CD4-positive, alpha-beta T cell treated with Interleukin-12 subunit alpha and Interleukin-12 subunit beta, for 1 hour (primary cell): ENCODE measurements at places on chromosomes 12 and 14.

DNA sequence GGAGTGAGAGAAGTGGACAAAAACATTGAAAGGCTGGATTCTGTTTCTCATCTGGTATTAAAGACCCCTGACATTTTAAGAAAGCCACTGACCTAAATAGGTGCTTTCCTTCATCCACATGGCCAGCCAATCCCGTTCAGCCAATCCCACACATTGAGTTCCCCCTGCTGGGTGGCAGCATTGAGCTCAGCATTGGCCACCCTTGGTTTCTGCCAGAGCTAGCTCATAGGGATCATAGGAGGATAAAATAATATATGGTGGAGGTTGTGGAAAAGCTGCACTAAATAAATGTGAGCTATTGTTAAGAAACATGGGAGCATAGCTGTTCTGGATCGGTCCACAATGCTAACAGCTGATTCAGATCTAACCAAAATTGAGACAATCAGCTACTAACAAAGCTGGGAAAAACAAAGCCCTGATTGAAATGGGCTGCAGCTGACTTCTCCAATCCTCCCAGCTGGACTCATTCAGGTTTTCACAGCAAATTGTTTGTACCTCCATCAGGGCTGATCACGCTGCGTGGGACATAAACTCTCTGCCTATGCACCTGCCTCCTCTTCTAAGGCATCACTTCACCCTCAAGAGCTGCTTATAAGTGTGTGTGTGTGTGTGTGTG is 256.5 kb downstream of the EMP1 start:
- no peak for DNase-seq

DNA sequence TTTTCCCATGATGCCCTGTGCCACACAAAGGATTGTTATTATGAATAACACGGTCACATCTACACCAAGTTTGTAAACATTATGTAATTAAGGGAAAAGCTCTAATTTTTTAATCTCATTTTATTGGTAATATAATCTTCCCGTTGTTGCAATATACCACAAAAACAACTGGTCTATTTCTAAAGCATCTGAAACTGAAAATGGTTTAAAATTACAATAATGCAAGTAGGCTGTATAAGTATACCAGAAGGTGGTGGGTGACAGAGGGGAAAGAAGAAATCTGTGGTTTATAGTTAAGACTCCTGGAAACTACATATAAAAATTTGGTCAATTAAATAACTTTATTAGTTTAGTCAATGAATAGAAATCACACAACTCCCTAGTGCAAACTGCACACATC is 5.2 kb downstream of the DDHD1 start:
- DNase-seq = no peak

DNA sequence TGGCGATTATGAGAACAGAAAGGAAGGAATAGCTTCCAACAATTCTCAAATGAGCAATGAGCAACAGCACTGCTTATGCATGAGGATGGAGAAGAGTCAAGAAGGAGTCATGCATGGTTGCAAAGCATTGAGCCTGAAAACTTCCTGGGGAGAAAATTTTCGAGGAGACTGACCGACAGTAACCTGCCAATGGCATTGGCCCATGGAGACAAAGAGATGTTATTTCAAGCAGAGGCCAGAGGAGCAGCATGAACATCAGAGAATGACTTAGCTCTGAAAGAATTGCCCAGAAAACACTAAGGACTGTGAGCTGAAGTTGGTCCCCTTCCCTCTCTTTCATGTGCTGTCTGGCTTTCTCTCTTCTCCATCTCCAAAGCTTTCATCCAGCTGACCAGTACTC is 343.4 kb downstream of the ADAMTS20 start:
- no peak for DNase-seq

DNA sequence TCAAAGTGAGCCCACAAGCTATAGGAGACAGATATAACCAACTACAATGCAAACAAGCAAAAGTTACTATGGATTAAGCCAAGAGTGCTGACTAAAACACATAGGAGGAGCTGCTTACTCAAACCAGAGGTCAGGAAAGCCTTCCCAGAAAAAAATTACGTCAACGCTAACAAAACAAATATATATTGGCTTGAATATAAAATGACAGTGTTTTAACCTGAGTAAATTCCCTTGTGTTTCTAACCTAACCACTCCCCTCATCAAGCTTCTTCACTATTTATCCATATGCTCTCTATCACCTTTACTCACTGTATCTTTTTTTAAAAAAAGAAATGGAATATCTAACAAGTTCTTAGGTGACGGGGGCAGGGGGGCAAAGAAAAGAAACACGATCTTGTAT is 115.9 kb downstream of the MED13L start:
- no peak for DNase-seq

- no peak for DNase-seq
These were observed 114.7 kb downstream of the NCOR2 start for GRCh38 chr12:124452576-124453331.

DNA sequence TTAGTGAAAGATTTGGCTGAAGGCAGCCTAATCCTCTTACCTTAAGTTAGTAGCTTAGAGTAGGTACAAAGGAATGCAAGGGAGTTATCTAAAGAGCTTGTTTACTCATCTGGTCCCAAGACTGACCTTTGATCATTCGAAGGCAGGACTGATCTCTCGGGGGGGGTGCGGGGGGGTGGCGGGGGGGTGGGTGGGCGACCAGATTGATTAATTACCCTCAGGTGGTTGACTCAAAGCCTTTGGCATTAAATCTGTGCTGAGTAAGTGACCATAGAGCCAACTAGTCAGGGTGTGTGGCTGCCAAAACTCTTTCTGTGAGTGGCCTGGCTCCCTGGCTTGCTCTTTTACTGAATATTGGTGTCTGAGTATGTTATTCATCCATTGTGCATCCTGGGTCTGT is 731.9 kb upstream of the FBXO33 start:
- no peak for DNase-seq

GRCh38 chr12:41142376-41142775 is 45.7 kb upstream of the PDZRN4 start:
- DNase-seq = no peak

DNA sequence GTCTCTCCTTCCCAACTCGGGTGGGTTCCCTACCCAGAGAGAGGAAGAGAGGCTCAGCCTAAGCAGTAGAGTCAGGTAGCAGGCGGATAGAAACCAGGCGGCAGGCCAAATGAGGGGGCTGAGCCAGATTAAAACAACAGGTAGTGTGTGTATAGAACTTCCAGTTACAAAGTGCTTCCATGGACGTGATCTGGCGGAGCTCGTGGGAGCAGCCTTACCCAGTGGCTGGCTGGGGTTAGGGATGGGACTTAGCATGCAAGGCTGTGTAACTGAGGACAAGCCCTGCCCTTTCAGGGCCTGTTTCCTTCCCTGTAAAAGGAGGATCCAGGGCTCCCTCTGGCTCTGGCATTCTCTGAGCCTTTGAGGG is 8.3 kb downstream of the KRT80 start:
- no peak for DNase-seq

- DNase-seq = no peak
These were observed 57.1 kb downstream of the NUAK1 start for GRCh38 chr12:106081606-106082005.

DNA sequence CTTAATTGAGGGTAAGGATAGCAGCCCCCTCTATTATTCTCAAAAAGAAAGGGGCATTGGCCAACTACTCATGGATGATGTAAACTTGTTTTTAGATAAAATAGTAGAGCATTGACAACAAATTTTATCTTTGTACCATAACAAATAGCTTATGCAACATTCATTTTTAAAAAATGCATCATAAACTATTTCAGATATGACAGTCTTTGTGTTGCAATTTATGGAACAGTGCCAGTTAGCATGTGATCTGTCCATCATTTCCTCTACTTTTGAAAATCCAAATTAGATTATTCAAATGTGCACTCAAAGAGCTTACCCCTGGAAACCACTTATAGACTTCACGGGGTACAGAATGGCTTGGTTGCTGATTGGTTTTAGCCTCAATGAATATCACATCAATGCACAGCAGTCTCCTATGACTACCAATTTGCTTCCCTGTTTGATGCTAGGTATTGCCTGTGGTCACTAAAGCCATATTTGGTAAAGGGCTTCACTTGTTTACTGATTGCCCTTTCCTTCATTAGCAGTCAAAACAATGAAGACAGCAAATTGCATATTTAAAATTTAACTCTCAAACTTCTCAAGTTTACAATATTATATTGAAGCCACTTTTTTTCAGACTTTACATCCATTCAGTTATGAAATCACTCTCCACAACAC is 274.9 kb upstream of the MGAT4C start:
- DNase-seq = no peak

DNA sequence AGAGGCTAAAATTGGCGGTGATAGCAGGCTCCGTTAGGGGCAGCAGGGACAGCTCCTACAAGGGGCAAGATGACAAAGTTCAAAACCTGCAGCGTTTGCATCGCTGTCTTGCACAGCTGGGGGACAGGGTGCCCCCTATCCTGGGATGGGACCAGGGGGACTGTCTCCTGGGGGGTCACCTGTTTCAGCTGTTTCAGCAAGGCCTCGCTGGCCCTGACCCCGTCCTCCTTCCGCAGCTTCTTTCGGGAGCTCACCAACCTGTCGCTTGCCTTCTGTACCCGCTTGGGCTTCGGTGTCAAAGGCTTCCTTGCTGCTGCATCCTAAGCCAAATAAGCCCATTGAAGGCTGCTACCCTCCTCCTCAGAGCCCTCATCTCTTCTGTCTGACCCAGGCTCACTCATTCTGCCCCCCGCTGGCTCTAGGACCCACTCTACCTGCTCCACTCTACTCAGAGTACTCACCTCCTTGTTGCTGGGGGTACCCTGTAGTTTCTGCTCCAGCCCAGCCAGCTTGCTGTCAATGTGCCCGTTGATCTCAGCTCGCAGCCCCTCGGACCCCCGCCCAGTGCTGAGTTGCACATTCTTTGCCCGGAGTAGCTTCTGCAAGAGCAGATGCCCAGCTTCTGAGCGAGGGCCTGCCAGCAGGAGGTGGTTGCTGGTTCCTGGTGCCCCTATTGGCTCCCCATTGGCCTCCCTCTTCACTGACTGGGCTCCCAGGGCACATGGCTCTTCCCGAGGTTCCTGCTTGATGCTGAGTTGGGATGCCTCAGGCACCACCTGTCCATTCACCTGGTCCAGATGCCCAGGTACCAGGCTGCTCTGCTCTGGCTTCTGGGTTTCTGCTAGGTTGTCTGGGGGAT is 12.4 kb upstream of the PRKAG1 start:
- DNase-seq = no peak

DNA sequence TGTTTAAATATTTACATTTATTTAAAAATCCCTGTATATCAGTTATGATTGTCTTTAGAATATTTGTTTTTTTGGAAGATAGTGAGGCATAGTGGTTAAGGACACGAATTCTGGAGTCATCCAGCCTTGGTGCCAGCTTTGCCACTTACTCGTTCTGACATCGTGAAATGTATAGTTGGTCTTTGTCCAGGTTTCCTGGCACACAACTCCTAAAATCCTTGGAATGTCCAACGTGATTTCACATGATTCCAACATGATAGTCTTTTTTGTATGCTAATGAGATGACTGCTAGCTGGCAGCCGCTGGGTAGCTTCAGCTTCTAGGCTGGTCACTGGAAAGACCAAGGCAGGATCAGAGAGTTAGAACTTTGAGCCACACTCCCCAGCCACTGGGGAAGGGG is 64.8 kb downstream of the PRICKLE1 start:
- DNase-seq = no peak
